ENCODE measurements at places on chromosomes 7 and 10.
A peak's percentile ranks its signal among the peaks of the same experiment; 100 is the strongest.

DNA sequence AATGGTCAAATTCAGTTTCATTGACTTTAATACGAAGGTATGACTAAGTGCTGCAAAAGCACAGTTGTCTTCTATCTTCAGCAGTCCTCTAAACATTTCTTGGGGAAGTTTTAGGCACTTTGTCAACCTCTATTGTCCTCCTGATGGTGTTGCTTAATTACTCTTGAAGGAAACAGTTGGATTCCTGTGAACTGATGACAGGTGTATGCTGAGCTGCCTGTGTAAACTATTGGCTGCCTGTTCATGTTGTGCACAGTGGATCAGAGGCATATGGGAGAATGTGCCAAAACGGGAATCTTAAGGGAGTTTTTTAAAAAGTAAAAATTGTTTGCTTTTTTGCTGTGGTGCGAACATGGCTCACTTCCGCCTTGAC is 221.0 kb downstream of the AUTS2 start:
- DNase-seq, result no peak

DNA sequence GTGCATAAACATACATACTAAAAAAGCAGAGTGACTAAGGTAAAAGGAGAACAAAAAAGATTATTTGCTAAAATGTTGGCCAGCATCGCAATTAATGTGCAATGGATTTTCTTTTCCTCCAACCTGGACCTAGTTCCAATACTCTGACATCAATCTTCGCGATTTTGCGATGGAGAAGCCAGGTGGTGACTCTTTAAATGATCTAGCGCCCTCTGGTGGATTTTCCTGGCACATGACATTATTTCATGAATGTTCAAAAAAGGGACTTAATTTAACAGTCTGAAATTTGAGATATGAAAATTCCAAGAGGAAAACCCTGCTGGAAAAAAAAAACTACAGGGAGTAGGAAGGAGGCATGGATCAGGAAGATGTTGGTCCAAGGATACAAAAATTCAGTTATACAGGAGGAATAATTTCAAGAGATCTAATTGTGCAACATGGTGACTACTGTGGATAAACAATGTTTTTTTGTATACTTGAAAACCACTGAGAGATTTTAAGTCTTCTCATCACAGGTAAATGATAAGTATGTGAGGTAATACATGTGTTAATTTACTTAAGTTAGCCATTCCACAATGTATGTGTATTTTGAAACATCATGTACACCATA is 4.3 kb upstream of the KCNMA1 start:
- peak; percentile 34 for DNase-seq

- DNase-seq, result no peak
Observed at GRCh38 chr7:129678606-129679005, 67.1 kb downstream of the NRF1 start.

DNA sequence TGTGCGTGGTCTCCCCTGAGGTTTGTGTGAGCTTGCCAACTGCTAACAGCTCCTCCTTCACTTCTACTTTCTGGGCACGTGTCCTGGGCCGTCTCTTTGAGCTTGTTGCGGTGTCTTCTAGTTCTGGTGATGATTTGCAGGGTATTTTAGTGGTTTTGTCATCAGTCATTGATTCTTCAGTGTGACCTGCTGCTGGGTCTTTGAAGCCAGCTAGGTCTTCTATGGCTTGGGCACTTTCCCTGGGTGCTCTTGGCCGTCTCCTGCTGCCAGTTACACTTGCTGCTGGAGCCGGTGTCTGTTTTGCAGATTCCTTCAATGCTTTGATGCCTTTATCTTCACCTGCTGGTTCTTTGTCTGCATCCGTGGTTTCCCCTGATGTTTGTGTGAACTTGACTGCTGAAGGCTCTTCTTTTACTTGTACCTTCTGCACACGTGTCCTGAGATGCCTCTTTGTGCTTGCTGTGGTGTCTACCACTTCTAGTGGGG is 23.0 kb downstream of the MKI67 start:
- DNase-seq, result no peak

Data from activated T-cell treated with anti-CD3 and anti-CD28 coated beads for 4 hours (primary cell).